ENCODE measurements at places on chromosomes 16 and 17.

- no peak for DNase-seq
These were observed 2.9 kb downstream of the TMEM170A start for GRCh38 chr16:75461575-75461974.

GRCh38 chr17:59160157-59161025, 4.8 kb downstream of the PRR11 start:
- DNase-seq = no peak

DNA sequence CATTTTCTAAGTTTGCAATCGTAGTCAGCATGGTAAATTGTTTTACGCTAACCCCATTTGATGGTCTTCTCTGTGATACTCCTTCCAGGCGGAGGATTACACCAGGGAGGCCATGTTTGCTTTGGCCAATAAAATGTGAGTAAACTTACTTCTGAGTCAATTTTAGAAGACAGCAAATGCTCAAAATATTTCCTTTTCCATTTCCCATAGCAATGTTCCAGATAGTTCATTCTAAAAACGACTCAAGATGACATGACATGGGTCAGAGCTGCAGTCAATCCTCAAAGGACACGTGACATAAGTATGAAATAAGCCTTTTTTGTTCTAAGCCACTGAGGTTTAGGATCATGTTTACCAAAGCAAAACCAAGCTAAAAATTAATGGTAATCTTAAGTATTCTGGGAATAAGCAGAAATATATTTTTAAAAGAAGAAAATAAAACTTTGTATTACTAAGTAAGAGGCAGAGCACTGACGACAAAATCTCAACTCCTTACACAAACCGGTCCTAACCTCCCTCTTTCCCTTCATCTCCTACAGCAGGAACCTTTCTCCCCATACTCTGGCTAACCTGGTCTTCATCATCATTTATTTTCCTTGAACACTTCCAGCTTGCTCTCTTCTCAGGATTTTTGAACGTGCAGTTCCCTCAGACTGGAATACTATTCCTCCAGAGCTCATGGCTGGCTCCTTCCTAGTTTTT, 266.2 kb downstream of the CEP112 start:
- no peak for DNase-seq

GRCh38 chr17:81891303-81891552, 158 bp downstream of the ALYREF start:
- no peak for DNase-seq

- DNase-seq = no peak
These were observed 113.6 kb upstream of the MON1B start for GRCh38 chr16:77077256-77077922.

GRCh38 chr16:81567987-81568748, 123.6 kb downstream of the CMIP start:
- no peak for DNase-seq

- DNase-seq = no peak
These were observed 80.6 kb upstream of the LGALS9 start for GRCh38 chr17:27550291-27550930.

- DNase-seq = no peak
These were observed 625 bp downstream of the DVL2 start for GRCh38 chr17:7233701-7234082.

DNA sequence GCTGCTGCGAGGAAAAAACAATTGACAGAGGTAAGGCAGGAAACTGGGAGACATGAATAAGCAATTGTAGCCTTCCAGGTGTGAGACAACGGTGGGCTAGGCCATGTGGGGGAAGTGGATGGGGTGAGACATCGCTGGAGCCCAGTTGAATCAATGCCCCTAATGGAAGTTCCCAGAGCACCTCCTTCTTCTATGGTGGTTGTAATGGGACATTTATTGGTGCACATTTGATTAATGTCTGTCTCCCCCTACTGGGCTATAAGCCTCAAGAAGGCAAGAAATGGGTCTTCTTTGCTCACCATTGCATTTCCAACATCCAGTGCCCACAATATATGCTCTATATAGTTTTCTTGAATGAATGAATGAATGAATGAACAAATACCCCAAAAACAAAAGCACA, 22.7 kb upstream of the CD300E start:
- DNase-seq = no peak

DNA sequence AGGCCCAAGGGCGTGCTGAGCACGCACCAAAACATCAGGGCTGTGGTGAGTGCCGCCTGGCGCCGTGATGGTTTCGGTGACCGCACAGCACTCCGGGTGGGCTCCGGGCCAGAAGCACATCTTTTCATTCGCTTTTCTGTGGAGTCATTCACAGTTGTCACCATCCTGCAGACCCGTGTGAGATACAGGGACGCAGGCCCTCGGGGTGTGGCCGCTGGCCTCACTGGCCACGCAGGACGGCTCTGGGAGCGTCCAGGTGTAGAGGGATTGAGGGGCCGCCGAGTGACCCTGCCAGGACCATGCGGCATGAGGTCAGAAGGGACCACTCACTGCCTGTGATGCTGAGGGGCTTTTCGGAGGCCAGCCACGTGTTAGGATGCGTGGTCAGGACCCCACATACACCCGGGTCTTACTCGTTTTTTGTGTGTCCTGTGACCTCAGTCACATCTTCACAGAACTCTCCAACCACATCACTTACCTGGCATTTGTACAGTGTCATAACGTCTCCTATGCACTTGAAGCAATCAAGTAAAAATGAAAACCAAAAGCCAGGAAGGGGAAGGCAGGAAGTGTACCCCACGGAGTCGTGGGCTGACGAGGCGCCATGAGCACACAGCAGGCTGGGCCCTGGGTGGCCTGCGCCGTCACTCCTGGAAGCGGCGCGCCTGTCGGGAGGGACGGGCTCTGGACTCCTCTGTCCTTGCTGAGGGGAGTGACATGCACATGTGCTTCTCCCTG, 7.8 kb downstream of the ACSF3 start:
- no peak for DNase-seq

- no peak for DNase-seq
These were observed 31.1 kb downstream of the ST3GAL2 start for GRCh38 chr16:70407811-70408274.

- DNase-seq = no peak
These were observed 86.8 kb downstream of the ZDHHC7 start for GRCh38 chr16:84924331-84925091.

GRCh38 chr17:35189291-35189690, 4.9 kb downstream of the SLC35G3 start:
- DNase-seq = no peak

DNA sequence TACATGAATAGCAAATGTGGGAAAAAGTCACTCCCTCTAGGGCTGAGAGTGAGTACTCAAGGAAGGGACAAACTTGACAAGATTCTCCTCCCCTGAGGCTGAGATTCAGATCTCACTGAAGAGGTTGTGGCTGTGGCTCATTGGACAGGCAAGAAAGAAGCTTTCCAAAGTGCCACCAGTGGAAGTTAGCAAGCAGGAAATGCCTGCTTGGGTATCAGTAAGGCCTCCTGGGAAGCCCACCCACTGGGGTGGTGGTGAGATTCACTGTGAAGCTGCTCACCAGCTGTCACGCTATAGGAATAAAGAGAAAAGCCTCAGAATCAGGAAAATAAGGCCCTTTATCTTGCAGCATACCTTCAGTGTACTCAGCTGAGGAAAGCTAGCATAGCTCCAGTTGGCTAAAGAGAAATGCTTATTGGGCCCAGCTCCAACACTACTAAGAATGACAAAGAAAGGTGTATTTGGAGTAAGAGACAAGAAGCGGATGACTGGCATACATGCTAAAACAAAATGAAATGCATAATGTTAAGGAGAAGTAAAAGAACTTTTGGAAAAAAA, 274.4 kb upstream of the TOM1L1 start:
- DNase-seq = no peak

GRCh38 chr16:48538746-48539484, 71.1 kb downstream of the N4BP1 start:
- DNase-seq = no peak

GRCh38 chr17:9336817-9337216, 238.8 kb downstream of the STX8 start:
- DNase-seq = no peak

GRCh38 chr17:36546418-36547093, 1.8 kb downstream of the GGNBP2 start:
- no peak for DNase-seq

- DNase-seq = no peak
These were observed 6.5 kb upstream of the MTMR4 start for GRCh38 chr17:58520843-58521430.

DNA sequence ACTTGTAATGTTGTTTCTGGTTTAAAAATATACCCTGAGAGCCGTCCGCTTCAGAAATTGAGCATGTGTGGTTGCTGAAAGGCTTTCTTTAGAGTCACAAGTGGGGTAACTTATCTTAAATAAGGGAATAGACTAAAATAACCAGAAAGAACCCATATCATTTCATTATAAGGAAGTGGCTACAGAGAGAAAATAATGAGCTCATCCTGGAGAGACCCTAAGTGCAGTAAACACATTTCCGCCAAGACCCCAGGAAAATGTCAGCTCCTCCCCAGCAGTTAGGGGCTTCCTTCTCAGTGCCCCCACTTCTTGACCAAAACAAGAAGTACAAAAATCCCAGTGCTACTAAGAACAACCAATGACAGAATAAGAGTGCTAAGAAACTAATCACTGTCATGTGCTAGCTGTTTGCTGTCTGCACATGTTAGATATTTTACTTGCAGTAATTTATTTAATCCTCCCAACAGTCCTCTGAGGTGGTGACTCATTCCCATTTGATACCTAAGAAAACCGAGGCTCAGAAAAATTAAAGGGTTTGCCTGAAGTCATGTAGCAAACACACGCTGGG, 83.5 kb downstream of the CDYL2 start:
- no peak for DNase-seq

GRCh38 chr17:76262732-76263344, 2.3 kb upstream of the UBALD2 start:
- peak; percentile 54 for DNase-seq

DNA sequence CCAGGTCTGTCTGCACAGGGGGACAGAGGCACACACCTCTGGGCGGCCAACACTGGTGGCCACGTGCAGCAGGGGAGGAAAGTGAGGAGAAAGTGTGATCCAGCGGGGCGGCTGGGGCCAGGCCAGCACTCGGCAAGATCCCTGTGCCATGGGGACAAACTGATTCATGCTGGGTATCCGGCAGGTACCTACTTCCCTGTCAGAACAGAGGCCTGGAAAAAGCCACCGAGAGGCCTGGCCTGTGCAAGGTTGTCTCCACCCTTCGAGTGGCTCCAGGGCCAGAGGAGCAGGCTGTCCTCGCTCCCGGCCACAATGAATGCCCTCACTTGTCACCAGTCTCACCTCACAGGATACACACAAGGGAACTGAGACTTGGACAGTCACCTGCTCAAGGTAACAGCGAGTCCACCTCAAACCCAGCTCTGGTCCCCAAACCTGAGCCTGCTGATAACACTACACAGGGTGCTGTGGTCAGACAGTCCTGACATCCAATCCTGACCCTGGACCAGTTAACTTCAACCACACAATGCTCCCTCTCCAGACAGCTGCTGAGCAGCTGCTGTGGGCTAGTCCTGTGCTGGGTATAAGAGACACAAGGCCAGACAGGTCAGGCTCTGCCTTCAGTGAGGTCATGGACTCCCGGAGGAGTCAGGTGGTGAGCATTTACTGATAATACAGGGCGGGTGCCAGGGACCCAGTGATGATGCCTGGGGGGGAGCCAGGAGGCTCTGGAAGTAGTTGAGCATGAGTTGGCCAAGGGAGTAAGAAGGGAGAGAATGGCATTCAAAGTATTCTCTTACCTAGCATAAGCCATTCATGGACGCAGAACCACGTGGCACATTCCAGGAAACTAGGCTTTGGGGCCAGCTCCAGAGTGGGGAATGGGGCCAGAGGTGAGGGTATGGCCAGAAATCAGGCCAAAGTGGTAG, 53.0 kb downstream of the VAC14 start:
- no peak for DNase-seq

DNA sequence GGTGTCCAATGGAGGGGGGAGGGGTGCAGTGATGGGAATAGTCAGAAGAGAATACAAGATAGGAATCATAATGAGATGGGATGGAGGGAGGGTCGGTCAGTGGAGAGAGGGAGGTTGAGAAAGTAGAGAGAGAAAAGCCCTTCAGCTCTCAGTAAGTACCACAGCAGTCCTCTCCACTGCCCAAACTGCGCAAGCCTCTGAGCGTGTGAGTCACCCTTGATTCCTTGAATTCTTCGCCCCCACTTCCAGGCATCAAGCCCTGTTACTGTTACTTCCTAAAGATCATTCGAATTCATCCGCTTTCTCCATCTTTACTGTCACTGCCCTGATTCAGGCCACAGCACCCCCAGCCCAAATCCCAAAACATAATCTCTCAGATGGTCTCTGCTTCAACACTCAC, 2.5 kb downstream of the GUCY2D start:
- DNase-seq = no peak

- DNase-seq = no peak
These were observed 190.9 kb downstream of the RAB11FIP4 start for GRCh38 chr17:31582151-31582907.

DNA sequence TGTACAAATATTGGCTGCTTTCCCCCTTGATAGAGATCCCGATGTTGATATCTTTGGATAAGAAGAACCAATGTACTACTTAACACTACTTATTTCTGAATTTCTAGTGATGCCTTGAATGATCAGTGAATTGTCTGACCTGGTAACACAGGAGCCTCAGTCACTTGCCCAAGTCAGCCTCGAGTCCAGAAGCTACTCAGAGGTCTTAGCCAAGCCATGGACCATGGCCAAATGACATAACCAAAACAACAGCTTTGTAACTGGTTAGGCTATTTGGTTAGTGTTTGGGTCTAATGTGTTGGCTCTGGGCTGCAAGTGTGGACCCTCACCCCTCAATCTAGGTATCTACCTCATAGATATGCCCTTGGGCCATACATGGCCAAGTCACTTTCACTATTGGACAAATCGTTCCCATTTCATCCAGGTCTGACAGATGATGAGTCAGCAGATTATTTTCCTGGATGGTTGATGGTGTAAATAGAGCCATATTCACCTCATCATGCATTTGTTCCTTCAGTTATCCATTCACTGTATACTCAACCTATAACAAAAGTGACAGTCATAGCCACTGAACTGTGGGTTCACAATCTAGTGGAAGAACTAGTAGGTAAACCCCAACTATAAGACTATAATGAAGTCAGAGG, 3.5 kb downstream of the RBFOX1 start:
- no peak for DNase-seq

GRCh38 chr16:11915114-11915643, 577 bp downstream of the GSPT1 start:
- no peak for DNase-seq

DNA sequence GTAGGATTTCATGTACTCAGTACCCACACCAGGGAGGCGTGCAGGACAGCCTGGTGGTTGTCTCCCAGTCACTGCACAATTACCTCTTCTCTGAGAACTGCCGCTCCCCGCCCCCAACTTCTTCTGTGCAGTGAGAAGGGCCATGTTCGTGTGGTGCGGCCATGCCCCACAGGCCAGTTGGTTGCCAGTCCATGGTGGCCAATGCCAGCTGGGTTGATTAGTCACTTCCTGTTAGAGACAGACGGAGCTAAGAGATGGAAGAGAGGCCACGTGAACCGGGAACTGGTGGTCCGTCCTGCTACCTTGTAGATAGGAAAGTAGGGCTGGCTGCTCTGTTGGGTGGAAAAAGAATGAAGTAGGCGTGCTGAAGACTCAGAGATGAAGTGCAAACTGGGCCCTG, 206.5 kb downstream of the ABCC12 start:
- DNase-seq = no peak
